ENCODE measurements at places on chromosomes 3 and 15.

DNA sequence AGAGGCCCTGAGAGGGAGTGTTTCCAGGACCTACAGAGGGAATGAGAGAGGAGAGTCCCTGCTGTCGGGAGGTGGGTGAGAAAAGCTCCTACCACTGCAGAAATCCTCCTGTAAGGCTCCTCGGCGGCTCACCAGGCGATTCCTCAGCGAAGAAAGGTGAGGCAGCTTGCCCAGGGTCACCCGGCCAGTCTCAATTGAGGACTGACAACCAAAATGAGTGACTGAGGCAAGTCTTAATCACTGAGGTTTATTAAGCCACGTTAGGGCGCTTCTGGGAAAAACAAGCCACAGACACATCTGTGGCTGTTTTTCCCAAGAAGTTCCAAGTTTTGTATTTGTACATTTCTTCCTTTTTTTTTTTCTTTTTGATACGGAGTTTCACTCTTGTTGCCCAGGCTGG is 48.5 kb downstream of the ZDHHC19 start:
- DNase-seq, result no peak

- no peak for DNase-seq
Measured at GRCh38 chr15:41839781-41840491, 1.3 kb downstream of the PLA2G4B start.

DNA sequence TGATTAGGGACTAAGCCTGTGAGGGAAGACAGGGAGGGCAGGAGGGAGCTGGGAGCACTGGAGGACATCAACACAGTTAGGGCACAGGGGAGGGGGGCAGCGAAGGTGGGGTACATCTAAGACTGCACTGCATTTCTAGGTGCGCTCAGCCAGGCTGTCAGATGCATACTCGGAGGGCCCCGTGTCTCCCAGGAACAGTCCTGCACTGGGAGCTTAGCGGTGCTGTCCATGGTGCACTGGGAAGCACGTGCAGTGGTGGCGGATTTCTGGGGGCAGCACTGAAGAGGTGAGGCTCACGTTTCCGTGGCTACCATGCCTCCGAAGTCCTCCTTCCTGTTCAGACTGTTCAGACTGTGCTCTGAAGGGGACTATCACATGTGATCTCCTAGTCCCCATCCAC is 54.4 kb downstream of the ROPN1B start:
- no peak for DNase-seq

DNA sequence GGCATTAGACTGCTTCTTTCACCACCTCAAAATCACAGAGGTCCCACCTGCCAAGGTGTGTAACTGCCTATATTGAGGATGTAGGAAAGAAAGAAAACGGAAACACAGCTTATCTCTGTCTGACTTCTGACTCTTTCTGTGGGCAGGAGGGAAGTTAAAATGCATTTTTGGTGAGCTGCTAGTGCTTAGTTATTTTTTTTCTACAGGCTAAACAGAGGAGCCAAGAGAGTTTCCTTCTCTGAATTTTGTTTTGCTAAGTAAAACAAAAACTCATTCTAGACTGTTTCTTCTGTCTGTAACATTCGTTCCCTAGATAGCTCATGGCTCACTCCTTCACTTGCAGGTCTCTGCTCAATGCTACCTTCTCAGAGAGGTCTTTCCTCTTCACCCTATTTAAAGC is 18.8 kb upstream of the AMOTL2 start:
- DNase-seq, result no peak

GRCh38 chr3:49434731-49435130 is 5.6 kb upstream of the NICN1 start:
- DNase-seq, result no peak

DNA sequence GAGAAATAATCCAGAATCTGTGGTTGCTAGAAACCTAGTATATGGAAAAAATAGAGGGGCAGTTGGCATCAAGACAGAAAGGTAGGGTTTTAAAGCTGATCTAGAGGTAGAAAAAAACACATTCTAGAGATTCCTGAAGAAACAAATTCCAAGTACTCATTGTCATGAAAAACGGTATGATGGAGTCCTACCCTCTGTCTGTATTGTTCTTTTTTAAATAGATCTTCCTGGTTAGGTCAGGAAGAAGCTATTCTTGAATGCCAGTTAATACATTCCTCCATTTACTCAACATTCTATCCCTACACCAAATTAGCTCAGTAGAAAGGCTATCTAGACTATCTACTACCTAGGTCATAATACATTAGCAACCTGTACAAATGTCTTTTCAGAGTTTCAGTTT is 364.7 kb downstream of the FHIT start:
- no peak for DNase-seq

DNA sequence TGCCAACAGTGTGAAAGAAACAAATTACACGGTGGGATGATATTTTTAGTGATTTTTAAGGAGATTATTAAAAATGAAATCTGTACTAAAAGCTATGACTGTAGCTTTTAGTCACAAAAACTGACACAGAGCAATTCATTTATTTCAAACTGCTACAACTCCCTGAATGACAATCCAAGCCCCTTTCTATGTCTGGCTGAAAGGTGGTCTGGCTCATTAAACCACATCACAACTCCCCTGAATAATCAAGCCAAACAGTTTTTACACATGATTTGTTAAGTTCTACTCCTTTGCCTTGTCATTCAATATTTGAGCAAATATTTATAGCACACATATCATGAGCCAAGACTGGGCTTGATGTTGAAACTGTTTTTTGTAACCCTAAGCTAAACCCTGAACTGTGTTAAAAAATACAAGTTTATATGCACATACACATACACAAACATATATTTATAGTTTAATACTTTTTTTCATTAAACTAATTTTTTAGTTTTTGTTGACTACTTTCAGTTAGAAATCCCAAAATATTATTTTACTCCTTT is 125.5 kb downstream of the RBMS3 start:
- DNase-seq, result no peak

- DNase-seq, result no peak
Measured at GRCh38 chr3:190384309-190384756, 3.6 kb upstream of the CLDN16 start.

- no peak for DNase-seq
Measured at GRCh38 chr15:100340721-100341238, 995 bp downstream of the ADAMTS17 start.

- DNase-seq, result no peak
Measured at GRCh38 chr3:23162934-23163333, 40.2 kb upstream of the UBE2E2 start.

- no peak for DNase-seq
Measured at GRCh38 chr3:23804441-23805209, 1.1 kb upstream of the UBE2E1 start.

GRCh38 chr3:145055375-145056076 is 1083.9 kb downstream of the DIPK2A start:
- no peak for DNase-seq

GRCh38 chr3:122105626-122106025 is 50.5 kb downstream of the CD86 start:
- DNase-seq, result no peak

GRCh38 chr3:15204005-15204404 is 2.0 kb upstream of the CAPN7 start:
- no peak for DNase-seq

GRCh38 chr3:124274051-124274450 is 282.1 kb upstream of the ROPN1 start:
- DNase-seq, result no peak

- no peak for DNase-seq
Measured at GRCh38 chr3:131597816-131598215, 95.0 kb upstream of the MRPL3 start.

DNA sequence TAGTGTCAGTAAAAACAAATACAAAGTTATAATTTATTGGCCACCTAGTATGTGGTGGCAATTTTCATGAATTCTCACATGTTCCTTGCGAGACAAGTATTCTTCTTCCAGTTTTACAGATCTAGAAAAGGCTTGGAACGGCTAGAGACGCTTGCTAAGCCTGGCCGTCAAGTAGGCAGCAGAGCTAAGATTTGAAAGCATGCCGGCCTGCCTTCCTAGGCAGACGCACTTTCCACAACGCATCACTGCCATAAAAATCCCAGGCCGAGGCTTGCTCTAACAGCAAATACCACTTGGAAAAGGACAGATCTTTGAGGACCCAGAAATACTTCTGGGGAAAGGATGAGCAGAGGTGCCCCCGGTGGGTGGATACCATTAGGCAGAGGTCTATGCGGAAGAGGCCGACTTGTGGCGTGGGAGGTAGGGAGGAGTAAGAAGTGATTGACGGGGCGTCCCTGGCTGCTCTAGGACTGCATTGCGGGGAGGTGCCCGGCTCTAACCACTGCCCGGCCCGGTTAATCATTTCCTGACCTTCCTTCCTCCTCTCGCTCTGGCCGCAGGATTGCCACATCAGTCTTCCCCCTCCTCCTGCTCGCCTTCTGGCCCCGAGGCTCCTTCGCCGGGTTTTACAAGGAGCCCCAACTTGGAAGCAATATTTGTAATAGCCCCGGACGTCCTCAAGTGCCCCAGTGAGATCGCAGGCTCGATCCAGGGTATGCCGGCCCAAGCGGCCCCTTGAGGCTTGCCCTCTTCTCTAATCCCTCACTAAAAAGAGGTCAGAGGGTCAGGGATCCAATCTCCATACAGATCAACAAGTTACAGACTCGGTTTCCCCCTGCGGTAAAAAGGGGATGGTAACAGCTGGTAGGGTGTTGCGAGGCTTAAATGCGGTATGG is 1.3 kb upstream of the USP3 start:
- peak; percentile 68 for DNase-seq

DNA sequence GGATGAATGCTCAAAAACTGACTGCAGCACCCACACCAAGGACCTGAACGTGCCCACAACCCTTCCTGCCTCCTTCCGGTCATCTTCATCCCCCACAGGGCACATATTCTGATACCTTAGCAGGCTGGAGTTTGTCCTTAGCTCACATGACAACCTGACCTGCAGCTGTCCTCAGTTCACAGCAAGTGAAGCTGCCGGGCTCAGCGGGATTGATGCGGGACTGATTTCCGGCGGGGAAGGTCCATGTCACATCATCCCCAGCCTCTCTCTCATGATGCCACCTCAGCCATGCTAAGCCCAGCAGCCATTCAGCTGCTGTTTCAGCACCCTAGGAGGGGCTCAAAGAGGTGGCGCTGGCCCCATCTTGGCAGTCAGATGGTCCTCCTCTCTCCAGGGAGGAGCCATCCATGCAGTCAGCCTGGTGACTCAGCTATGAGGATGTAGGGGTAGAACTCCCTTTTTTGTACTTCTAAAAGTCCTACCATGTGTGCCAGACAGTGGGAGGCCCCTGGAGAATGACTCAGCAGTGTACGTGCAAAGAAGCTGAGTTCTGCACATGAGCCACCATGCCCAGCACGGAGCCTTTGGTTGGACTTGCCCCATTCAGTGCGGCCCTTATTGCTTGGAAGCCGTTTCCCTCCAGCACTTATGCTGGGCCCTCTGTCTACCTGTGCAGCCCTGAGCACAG is 9.5 kb downstream of the CA12 start:
- no peak for DNase-seq
